ENCODE measurements at places on chromosomes 2 and 18.

DNA sequence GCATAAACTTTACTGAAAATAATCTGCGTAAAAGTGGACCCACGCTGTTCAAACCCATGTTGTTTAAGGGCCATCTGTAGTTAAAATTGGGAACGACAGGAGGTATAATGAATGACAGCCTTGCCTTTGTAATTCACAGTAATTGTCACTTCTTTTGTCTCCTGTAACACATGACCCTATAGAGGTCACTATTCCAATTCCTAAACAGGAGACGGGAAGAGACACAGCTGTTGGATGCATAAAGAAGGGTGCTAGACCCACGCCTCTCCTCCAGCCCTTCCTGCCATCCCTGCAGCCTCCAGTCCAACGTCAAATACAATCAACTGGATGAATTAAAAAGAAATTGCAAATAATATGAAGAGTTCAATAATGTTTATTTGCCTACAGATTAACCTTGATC lies 63.1 kb upstream of the NFATC1 start:
- no peak for DNase-seq

GRCh38 chr2:234996069-234996940 lies 44.5 kb downstream of the SH3BP4 start:
- DNase-seq: peak; percentile 94

- DNase-seq: no peak
These were observed 87.2 kb downstream of the KCTD18 start for GRCh38 chr2:200422532-200423261.

GRCh38 chr18:50816419-50817166 lies 3.2 kb downstream of the MRO start:
- DNase-seq: no peak

DNA sequence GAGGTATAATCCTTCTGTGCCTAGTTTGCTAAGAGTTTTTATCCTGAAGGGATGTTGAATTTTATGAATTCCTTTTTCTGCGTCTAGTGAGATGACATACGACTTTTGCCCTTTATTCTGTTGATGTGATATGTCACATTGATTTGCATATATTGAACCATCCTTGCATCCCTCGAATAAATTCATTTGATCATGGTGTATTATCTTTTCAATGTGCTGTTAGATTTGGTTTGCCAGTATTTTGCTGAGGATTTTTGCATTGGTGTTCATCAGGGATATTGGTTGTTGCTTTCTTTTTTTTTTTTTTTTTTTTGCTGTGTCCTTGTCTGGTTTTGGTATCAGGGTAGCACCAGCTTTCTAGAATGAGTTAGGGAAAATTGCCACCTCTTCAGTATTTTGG lies 9.1 kb downstream of the GCC2 start:
- DNase-seq: no peak

Measured in iPS DF 19.7 (cell line).